ENCODE measurements at places on chromosomes 1 and 21.

GRCh38 chr1:205325334-205325884 lies 3.9 kb upstream of the NUAK2 start:
- no peak for DNase-seq

- DNase-seq: no peak
Observed at GRCh38 chr1:231073331-231073730, 33.3 kb upstream of the FAM89A start.

DNA sequence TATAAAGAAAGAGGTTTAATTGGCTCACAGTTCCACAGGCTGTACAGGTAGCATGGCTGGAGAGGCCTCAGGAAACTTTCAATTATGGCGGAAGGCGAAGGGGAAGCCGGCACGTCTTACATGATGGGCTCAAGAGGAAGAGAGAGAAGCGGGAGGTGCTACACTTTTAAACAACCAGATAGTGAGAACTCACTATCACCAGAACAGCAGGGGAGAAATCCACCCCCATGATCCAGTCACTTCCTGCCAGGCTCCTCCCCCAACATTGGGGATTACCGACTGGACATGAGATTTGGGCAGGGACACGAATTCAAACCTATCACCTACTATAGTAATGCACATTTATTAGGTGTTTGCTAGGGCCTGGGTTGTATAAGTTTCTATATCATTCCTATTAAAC lies 117.8 kb downstream of the ZMYM4 start:
- DNase-seq: no peak

DNA sequence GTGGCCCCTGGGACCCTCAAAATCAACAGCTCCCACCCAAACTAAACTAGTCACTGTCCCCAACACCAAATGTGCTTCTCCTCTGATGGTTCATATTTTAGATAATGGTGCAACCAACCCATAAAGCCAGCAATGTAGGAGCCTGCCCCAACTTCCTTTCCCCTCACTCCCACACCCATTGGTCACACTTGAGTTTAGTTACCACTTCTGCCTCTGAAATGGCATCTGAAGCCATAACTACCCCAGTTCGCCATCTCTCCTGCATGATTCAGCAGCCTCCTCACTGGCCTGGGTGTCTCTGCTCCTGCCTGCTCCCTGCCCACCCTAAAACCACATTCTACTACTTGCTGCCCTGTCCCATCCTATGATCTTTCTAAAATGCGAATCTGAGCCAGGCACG lies 3.4 kb upstream of the CDCP2 start:
- no peak for DNase-seq

DNA sequence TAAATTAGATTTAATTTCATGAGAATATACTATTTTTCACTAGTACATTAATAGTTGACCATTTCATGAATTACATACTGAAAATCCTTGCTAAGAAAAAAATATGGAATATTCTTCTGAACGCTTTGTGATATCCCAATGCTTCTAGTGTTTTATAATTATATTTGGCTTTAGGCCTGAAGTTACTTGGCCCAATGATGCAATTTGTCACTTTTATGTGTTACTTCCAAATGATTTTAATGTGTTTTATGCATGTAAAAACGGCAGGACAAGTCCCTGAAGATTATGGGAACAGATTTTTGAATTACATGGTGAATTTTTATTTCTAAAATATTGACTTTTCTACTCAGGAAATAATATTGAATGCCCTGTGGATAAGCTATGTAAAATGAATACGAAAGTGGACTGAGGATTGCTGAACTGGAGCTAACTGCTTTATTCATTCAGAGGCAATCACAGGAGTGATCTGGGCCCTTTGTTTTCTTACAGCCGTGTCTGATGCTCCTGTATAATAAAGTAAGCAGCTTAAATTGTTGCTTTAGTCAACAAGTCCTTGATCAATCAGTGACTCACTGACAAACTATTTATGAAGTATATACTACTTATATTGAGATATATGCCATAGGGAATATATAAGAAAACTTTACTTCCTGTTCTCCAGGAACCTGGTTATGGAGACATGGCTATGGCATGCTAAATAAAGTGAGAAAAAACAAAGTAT lies 543.0 kb upstream of the RGS18 start:
- DNase-seq: no peak

DNA sequence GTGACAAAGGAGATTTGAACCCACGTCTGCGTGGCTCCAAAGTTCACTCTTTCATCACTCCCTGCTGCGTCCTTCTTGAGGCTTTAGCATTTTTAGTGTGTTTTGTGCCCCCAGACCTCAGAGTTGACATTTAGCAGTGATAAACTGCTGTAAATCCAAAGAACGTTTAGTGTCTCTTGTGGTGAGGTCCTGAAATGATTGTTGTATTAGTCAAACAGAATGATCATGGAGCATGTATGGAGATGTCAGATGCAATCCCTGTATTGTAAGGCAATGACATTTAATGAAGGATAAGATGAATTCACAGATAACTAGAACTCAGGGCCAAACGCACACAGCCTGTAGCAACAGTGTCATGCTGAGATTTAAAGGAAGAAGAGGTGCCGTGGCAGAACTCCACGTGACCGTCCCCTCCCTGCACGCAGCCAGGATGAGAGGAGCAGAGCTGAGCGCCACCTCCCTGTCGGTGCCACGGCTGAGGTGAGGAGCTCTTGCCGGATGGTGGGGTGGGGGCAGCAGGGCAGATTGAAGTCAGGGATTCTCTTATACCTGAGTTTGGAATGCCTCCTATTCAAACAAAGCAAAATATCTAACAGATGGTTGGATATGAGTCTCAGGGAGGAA lies 30.1 kb downstream of the NTPCR start:
- DNase-seq: no peak

- no peak for DNase-seq
Observed at GRCh38 chr1:168801032-168801745, 72.2 kb upstream of the DPT start.

DNA sequence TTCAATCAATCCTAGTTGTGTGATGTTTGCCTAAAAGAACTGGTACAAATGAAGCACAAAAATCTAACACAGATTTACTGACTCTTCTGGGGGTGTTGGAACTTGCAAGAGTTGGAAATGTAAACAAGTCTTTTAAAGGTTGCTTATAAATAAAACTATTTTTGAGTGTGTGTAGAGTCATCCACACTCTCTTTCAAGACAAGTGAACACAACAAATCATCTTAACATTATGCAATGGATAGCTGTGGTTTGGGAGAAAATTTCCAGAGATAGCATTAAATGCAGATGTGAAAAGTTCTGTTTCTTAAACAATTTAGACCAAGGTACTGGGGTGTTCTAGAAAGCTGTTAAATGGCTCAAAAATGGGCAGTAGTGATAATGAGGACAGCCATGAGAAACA lies 28.7 kb downstream of the C1orf87 start:
- DNase-seq: no peak

DNA sequence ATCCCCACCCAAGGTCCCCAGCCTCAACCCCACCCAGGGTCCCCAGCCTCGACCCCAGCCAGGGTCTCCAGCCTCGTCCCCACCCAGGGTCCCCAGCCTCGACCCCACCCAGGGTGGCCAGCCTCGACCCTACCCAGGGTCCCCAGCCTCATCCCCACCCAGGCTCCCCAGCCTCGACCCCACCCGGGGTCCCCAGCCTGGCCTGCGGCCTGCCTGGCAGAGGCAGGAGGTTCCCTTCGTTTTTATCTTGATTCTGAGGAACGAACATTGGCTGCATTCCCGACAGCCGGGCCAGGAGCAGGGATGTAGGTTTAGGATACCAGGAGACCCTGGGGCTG lies 3.4 kb upstream of the PDE9A start:
- DNase-seq: no peak

DNA sequence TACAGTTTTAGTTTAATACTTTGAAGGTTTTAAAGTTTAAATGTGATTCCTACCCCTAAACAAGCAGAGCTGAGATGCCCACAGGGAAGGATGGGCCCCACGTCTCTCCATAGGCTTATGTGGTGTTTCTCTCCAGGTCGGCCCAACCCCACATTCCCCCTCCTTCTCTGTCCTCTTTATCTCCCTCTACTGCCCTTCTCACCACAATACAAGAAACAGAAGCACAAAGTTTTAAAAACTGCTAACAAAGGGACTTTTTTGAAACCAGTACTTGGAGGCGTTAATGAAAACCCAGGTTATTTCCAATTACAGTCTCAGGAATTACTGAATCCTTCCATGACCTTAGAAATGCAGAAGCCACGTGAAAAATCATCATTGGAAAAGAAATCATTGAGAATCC lies 324.0 kb downstream of the NTNG1 start:
- DNase-seq: no peak
